Spleen (tissue), 13 donors: ENCODE measurements at places on chromosomes 7 and 10. TPM values are rescaled to one million over a fixed set of nuclear protein-coding genes. Genes with fewer than 3 reads are reported as not detected.
A peak's percentile ranks its signal among the peaks of the same experiment; 100 is the strongest.

Gene ZNF789
- 19.0 TPM for total RNA-seq

Gene PRKCQ
- total RNA-seq: 8.2 TPM

Gene PLXDC2
- 48.2 TPM for total RNA-seq

Gene SUN3
- not detected for total RNA-seq

Gene ERVW-1
- total RNA-seq: not detected

Gene EPO
- not detected for total RNA-seq

Gene SCART1
- 5.8 TPM for total RNA-seq

Gene CYP2W1
- total RNA-seq: 0.13 TPM

Gene ZNF804B
- total RNA-seq: not detected

Gene IGFBP1
- total RNA-seq: not detected

Gene PRF1
- 53.3 TPM for total RNA-seq

Gene ADRB1
- total RNA-seq: 2.2 TPM

Gene ANKRD7
- 2.1 TPM for total RNA-seq

Gene MSMB
- not detected for total RNA-seq

- DNase-seq: no peak
Measured at GRCh38 chr10:31299119-31299518, 19.9 kb upstream of the ZEB1 start.

GRCh38 chr10:676178-676577 lies 13.3 kb downstream of the DIP2C start:
- DNase-seq: no peak

- no peak for DNase-seq
Measured at GRCh38 chr10:20890009-20890408, 7.1 kb downstream of the NEBL start.

DNA sequence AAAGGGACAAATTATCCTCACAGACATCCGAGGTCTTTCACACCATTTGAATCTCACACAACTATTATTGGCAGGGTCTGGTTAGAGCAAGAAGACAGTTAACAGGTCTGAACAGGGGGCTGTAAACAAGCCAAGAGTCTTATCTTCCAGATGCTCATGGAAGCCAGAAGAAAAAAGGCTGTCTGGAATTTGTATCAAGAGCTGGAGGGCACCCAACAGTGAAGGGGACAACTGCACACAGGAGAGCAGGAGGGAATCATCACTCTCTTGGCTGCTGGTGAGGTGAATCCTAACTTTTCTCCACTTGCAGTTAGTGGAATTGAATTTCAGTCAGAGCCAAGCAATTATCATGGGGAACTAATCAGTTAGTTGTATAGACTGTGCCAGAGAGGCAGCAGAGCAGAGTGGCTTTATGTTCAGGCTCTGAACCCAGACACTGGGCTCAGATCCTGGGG lies 880.2 kb upstream of the AUTS2 start:
- DNase-seq: no peak

GRCh38 chr10:71277914-71278665 lies 41.0 kb upstream of the SLC29A3 start:
- DNase-seq: no peak

GRCh38 chr10:28722065-28722803 lies 44.9 kb downstream of the BAMBI start:
- DNase-seq: peak; percentile 68

GRCh38 chr10:97450828-97451227 lies 4.9 kb downstream of the ZDHHC16 start:
- no peak for DNase-seq

- peak; percentile 73 for DNase-seq
Measured at GRCh38 chr7:1019255-1019785, 25.0 kb upstream of the GPR146 start.

- DNase-seq: no peak
Measured at GRCh38 chr7:105610165-105610930, 29.1 kb upstream of the EFCAB10 start.

GRCh38 chr7:133230591-133231194 lies 22.2 kb upstream of the EXOC4 start:
- DNase-seq: no peak

- DNase-seq: no peak
Measured at GRCh38 chr10:17470246-17470645, 15.9 kb upstream of the ST8SIA6 start.

- DNase-seq: no peak
Measured at GRCh38 chr10:60394446-60394845, 4.8 kb upstream of the ANK3 start.

DNA sequence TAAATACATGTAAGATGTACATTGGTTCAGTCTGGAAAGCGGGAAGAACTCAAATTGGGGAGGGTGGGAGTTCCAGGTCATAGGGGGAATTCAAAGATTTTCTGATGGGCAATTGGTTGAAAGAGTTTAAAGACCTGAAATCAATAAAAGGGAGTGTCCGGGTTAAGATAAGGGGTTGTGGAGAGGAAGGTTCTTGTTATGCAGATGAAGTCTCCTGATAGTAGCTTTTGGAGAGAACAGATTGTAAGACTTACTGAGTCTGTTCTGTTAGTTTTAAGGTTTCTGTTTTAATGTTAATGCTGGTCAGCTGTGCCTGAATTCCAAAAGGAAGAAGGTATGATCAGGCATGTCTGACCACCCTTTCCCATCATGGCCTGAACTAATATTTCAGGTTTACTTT lies 48.8 kb downstream of the SDHAF3 start:
- no peak for DNase-seq

- no peak for DNase-seq
Measured at GRCh38 chr7:37524056-37524455, 75.4 kb upstream of the ELMO1 start.

DNA sequence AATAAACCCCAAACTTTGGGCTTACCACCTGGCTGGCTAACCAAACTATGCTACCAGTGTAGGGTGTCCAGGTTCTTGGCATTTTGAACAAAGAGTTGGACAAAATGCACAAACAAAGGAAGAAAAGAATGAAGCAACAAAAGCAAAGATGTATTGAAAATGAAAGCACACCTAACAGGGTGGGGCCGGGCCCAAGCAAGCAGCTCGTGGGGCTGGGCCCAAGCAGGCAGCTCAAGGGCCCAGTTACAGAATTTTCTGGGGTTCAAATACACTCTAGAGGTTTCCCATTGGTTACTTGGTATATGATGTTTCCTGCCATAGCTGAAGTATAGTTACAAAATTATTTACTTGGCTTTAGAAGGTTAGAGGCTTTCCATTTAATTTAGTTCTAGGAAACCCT lies 15.7 kb downstream of the ACADSB start:
- no peak for DNase-seq

- DNase-seq: no peak
Measured at GRCh38 chr7:41916450-41916927, 213.6 kb upstream of the INHBA start.

DNA sequence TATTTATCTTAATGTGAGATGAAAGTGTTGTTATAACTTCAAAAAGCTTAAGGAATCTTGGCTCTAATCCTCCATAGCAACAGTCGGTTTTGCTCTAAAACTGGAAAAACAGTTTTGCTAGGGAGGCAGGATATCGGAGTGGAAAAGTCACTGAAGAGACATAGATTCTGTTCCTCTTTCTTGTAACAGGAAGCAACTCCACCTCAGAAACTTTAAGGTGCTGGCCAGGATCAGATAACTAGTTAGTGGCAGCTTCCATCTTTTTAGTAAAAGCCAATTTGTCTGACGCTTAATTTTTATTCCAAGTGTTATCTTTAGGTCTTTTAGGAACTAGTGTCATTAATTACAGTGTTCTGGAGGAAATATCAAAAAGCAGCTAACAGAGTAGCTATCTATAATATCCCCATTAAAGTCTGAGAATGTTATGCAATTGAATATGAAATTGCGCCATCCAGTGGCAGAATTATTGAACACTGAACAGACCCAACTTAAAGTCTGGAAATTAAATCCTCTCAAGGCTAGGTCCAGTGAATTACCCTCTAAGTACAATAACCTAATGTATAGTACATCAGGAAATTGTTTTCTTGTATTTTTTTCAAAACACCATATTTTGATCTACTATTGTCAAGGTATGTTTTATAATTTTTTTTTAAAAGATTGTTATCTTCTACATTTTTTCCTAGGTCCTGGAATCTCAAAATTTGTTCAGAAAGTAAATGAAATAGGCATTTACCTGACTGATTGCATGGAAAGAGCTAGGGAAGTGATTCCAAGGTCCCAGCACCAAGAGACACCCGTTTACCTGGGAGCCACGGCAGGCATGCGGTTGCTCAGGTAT lies 65.9 kb upstream of the CC2D2B start:
- no peak for DNase-seq

- no peak for DNase-seq
Measured at GRCh38 chr7:159321278-159321677, 176.6 kb upstream of the VIPR2 start.

- DNase-seq: no peak
Measured at GRCh38 chr7:138542183-138542582, 82.1 kb downstream of the TRIM24 start.

GRCh38 chr7:139769066-139769465 lies 8.7 kb downstream of the HIPK2 start:
- DNase-seq: no peak

GRCh38 chr7:38330039-38330438 lies 56.6 kb upstream of the TARP start:
- DNase-seq: no peak

GRCh38 chr7:55254596-55255495 lies 110.3 kb upstream of the LANCL2 start:
- DNase-seq: peak; percentile 91

DNA sequence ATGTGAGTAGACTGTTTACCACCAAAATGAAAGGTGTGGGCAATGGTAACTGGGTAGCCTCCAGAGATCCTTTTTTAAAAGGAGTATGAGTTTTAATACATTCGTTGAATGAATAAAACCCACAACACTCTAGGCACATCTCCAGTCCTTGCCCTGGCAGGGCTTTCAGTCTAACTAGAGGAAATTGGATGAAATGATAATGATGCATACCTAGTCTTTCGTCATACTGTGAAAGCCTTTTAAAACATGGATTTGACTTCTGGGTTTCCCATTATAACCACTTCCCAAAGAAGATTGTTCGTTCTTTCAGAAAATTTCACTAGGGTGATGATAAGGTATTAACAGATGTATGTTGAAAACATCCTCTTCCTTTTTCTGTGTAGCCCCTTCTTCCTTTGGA lies 110.8 kb downstream of the REEP3 start:
- no peak for DNase-seq

DNA sequence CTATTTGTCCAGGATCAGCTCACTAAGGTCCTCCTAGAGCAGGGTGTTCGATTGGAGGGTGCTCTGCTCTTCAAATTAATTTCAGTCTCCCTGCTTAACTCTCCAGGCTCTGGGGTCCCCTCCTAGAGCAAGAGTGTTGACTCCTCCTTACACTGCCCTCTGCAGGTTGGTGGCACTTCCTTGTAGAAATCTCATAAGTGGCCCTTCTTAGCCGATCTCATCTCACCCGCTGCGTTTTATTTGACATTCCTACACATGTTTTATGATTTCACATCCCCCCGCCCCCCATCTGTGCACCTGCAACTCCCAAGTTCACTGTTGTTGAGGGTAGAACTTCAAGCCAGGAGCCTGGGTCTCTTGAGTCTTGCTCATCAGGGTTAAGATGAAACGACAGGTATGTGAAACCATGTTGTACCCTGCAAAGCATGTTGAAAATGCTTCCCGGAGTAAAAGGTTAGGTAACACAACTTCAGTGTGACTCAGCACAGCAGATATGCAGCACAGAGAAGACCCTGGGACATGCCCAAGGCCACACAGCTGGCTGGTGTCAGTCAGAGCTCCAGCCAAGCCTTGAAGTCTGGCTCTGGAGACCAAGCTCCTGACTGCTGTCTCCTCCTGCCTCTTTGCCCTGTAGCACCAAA lies 171.2 kb downstream of the PRKAG2 start:
- DNase-seq: no peak

- peak; percentile 53 for DNase-seq
Measured at GRCh38 chr10:59177031-59177797, 771 bp downstream of the PHYHIPL start.
